ENCODE measurements at places on chromosomes 11 and 22. TPM values are rescaled to one million over a fixed set of nuclear protein-coding genes. Genes with fewer than 3 reads are reported as not detected.

Gene SLC5A1
- total RNA-seq: 223 TPM

Gene CASP5
- total RNA-seq: not detected

Gene IGSF22
- total RNA-seq: 0.94 TPM

Gene OTUB1
- total RNA-seq: 54.4 TPM

DNA sequence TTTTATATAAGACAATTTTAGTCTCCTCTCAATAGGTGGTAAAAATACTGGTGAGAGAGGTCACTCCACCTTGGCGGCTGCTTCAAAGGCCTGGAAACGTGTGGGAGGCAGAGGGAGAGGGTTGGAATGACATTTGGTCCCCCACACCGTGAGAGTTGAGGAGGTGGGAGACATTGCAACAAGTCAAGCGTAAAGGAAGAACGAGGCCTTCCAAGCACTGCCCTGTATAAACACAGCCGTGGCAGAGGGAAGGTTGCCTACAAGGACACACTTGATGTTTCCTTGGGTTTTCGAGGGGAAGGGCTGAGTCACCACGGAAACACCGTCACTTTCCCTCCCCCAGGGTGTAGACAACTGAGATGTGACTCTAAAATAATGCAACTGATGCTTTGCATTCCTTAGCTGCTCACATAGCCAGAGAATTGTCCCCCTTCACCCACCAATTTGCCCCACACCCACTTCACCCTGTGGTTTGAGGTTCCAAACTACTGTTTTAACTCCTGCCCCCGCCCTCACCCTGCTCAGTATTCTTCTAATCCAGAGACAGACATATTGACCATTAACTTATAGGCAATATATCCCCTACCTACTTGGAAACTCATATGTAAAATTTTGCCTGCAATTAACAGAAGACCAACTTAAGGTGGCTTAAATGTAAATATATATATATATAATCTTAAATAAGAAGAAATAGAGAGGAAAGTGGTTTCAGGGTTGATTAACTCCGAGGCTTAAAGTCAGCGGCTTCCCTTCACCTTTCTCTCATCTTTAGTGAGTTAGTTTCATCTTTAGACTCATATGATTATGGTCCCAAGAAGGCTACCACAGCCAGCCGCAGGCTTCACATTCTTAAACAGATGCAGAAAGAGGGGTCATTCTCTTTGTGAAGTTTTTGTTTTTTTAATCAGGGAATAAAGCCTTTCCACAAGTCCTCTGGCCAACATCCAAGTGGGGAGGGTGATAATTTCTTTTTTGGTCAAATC, 54.1 kb upstream of the BDNF start:
- DNase-seq: no peak

DNA sequence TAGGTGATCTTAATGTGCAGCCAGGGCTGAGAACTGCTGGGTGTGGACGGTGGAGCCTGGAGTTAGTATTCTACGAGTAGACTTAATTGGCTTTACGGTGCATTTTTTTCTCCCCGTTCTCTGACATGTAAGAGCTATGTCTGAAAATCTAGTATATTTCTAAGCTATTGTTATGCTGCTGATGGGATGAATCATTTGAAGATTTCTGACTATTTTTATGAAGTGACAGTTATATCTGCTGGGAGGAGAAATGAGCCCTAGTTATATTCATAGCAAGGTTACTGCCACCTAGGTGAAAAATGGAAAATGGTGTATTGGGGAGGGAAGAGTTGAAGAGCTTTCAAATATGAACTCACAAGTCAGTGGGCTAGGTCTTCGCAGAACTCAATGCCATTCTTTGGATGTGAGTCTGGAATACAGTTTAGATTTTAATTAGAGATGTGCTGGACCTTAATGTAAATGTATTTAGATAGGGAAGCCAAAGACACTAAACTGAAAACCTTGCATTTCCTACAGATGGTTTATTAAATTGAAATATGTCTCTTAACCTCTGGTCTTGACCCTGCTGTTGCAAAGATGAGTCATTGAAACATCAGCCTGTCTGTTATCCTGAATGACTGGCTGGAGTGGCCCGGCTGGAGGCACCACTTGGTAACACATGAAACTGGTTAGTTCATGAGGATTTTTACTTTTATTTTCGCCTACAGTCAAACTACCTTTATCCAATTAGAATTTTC, 293.7 kb downstream of the DDX10 start:
- no peak for DNase-seq

- no peak for DNase-seq
Measured at GRCh38 chr11:114270531-114271270, 25.5 kb upstream of the NNMT start.

DNA sequence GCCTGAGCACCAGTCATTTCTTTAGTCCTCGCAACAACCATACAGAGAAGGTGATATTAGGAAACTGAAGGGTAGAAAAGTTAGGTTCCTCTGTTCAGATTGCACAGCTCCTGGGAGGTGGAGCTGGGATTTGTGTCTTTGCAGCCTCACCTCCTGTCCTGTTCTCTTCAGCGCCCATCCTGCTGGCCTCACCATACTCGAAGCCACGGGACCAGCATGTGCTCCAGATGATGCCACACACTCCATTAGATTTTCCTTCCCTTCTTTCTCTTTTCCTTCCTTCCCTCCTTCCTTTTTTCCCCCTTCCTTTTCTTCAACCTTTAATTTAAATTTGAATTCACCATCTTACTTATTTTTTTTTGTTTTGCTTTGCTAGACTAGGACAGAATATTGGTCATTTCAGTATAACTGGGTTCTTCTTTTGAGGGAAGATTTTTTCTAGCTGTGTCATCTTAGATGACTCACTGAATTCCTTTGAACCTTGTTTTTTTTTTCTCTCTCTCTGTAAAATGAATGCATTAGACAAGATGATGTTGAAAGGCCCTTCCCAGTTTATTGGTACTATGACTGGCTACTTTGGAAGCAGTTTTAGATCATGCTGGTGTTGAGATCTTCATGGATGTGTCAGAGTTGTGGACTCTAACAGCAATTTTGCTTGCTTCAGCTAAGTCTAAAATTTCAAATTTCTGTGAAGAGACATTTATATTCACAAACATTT, 662.5 kb upstream of the TENM4 start:
- DNase-seq: no peak

DNA sequence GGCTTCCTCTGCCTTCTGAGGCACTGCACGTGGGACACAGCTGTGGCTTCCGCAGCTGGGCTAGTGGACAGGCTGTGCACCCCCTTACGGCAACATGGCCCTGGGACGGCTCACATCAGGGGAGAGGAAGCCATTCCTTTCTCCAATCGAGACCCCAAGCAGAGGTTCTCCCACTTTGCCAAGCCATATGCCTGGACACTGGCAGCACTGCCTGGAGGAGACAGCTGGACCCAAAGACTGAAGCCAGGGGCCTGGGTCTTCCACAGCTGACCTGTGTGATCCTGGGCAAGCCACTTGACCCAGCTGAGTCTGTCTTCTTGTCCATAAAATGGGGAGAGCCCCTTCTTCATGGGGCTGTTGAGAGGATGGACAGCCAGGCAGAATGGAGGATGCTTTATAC, 65.4 kb downstream of the SHISAL1 start:
- no peak for DNase-seq

DNA sequence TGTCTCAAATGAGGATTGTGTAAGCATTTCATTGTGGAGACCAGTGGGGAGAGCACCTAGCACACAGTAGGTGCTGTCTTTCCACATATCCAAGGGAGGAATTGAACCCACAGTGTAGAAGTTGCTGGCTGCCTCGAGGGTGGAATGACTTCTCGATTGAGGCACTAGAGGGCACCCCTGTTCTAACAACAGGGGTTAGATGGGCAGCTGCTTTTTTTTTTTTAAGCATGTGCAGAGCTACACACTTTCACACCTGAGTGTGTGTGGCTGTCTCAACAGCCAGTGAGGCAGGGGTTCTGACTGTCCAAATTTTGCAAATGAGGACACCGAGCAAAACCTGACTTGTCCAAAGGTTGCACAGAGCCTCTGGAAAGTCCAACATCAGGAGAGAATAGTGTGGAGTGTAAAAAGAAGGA, 118.2 kb upstream of the CRYBB3 start:
- DNase-seq: no peak

DNA sequence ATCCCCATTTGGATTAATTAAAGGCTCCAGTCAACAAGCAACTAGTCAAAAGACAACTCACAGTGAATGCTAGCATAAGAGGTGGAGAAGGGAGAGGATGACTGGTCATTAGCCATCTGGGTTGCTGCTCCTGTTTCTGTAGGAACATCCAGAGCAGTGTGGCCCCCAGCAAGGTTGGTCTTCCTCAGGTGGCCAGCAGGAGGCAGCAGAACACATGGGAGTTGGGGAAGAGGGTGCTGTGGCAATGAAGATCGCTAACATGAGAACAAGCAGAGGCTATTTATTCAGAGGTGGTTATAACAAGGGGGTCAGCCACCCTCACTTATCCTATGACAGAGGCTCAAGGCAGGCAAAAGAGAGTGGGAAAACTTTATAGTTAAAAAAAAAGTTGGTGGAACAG, 21.3 kb downstream of the IZUMO1R start:
- DNase-seq: no peak

DNA sequence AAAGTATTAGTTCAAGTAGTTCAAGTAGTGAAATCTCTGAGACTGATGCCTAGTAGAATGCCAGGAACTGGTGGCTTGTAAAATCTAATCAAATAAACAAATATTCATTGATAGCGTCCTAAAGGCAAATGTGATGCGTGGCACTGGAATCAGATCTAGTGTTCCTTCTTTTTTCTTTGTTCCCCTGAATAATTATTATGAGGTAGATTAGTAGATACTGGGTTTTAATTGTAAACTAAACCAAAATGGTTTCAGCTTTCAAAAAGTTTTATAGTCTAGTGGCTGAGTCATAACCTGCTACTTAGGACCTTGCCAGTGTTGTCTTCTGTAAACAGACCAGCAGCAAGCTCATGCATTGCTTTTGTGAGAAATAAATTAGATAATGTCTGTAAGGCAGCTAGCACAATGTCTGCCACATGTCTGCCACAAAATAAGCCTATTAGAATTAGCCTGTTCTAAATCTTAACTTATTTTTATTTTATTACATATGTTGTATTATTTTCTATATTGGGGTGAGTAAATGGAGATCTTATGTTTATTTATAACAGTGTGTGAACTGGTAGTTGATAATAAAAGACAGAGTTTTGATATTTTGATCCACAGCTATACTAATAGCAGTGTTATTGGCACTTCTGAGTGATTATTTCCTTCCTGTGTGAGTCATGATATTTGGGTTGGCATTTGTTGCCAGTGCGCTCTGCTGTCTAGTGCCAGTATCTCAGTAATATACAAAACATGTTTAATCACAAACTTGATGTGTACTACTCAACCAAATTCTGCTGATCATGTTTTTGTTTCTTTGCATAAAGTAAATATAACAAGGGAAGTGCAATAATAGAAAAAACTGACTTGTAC, 135.7 kb downstream of the TMEM135 start:
- DNase-seq: no peak

DNA sequence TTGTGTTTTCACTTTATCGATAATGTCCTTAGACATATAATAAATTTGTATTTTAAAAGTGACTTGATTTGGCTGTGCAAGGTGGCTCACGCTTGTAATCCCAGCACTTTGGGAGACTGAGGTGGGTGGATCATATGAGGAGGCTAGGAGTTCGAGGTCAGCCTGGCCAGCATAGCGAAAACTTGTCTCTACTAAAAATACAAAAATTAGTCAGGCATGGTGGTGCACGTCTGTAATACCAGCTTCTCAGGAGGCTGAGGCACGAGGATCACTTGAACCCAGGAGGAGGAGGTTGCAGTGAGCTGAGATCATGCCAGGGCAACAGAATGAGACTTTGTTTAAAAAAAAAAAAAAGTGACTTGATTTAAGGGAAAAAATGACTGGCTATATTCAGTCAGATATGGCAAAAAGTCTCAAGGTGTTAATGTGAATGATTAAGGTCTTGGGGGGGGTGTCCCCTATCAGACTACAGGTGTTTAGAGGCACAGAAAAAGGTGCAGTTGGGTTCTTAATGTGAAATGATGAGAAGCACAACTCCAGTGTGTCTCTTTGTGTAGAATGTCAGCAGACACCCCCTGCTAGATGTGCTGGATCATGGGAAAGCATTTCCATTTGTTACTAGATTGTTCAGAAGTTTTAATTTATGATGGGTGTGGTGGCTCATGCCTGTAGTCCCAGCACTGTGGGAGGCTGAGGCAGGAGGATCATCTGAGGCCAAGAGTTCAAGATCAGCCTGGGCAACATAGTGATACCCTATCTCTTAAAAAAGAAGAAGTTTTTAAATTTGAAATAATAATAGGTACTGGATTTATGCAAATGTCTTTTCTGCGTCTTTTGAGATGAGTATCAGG, 17.0 kb downstream of the NEAT1 start:
- DNase-seq: no peak

GRCh38 chr11:8252388-8252787, 11.3 kb downstream of the LMO1 start:
- DNase-seq: no peak

GRCh38 chr11:10540546-10540914, 457 bp downstream of the RNF141 start:
- no peak for DNase-seq

DNA sequence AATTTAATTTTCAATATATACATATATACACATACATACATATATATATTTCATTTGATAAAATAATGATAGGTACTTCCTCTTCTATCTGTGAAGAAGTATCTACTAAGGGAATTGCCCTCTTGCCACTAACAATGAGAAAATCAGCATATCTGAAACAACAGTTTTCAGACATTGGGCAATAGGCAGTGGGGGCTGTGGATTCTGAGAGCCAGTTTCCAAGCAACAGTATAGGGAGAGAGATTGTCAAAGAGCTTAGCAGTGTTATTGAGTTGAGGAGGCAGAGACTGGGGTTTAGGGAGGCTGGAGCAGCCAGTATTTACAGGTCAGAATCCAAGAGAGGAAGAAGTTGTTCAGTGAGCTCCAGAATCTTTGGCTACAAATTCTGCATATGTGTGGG, 119.3 kb downstream of the ARFGAP2 start:
- no peak for DNase-seq

DNA sequence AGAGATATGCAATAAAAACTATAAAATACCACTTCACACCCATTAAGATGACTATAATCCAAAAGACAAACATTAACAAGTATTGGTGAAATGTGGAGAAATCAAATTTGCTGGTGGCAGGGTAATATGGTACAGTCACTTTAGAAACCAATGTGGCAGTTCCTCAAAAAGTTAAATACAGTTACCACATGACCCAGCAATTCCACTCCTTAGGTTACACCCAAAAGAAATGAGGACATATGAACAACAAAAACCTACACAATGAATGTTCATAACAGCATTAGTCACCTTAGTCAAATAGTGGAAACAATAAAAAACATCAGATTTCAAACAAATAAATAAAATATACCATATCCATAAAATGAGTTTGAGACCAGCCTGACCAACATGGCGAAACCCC, 52.6 kb downstream of the RDX start:
- no peak for DNase-seq

GRCh38 chr11:89405629-89406028, 85.5 kb downstream of the NOX4 start:
- DNase-seq: no peak

- peak; percentile 91 for DNase-seq
Measured at GRCh38 chr22:50530877-50531545, 1.2 kb upstream of the TYMP start.

DNA sequence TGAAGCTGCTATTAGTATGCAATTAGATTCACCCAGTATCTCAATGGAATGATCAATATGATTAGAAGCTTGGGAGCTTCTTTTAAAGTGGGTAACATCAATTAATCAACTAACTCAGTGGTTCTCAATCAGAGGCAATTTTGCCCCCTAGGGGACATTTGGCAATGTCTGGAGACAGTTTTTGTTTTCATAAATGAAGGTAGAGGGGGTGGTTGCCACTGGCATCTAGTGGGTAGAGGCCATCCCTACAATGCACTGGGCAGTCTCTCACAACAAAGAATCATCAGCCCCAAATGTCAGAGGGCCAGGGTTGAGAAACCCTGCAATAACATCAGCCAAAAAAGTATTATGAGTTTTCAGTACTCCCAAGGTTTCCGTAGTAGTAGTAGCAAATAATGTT, 5.9 kb upstream of the AMOTL1 start:
- no peak for DNase-seq

Data from left ventricle myocardium superior (tissue), 1 donor.